Caki2 (cell line): ENCODE measurements at places on chromosomes 4 and X.
A peak's percentile ranks its signal among the peaks of the same experiment; 100 is the strongest.

- no peak for DNase-seq
Measured at GRCh38 chr4:113497154-113497884, 264.2 kb downstream of the CAMK2D start.

DNA sequence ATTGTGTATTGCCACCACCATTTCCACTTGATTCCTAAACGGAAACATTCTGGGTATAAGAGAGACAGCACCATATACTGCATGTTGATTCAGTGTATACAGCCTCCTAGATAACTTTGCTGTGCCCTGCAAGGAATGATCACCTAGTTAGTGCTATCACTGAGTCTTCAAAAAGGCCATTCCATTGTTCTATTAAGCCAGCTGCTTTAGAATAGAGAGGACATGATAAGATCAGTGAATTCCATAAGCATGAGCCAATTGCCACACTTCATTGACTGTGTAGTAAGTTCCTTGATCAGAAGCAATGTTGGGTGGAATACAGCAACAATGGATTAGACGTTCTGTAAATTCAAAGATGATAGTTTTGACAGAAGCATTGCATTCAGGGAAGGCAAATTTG, 1047.3 kb downstream of the PCDH18 start:
- DNase-seq: peak; percentile 59

- no peak for DNase-seq
Measured at GRCh38 chr4:126890994-126891393, 741.8 kb upstream of the INTU start.

- DNase-seq: no peak
Measured at GRCh38 chrX:111339212-111339611, 68.9 kb upstream of the CAPN6 start.

DNA sequence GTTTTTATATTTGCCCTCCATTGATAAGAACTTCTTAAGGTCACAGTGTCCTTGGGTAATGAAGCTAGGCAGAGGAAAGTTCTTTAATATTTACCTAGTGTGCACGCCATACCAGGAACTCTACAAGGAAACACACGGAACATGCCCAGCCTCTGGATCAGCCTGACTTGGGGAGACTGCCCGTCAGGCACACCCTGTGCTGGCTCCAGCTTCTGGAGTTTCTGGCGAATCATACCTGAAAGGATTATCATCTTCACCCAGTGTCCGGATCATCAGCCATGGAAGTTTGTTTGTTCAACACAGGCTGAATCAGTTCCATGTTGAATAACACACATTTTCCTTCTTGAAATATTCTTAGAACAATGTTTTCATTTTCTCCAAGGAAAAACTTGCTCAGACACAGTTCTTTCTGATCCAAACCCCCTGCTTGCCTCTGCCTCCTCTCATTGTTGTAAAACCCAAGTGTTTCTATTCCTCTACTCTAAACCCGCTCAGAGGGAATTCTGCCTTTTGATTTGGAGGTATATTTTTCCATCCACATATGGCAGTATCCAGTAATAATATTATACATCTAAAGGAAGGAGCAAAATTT, 176.7 kb downstream of the SHROOM3 start:
- no peak for DNase-seq

- DNase-seq: peak; percentile 14
Measured at GRCh38 chr4:154507156-154507555, 15.6 kb upstream of the DCHS2 start.
